Fibroblast of skin of right quadriceps (primary cell): ENCODE measurements at places on chromosomes 5 and 9.

GRCh38 chr5:177426566-177427210 is at the start of gene GRK6:
TSS of gene GRK6 (plus strand) at chr5:177426676. CDS start at chr5:177426846, 170 bp downstream.
- DNase-seq: no peak

DNA sequence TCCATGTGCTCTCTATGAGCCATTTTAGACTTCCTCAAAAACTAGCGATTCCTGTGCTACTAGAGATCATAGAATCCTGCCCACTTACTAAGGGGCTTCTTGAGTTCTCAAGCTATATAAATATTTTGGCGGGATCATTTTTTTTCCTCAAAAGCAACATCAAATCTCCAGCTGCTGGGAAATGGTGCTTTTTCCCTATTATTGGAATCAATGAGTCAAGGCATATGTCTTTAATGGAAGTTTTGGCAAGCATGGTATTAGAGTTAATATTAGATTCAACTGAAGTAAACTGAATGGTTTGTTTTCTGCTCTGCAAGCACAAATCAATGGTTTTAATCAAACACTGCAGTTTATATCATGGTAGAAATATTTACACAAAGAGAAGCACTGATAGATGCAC is 369.9 kb upstream of the PTGER4 start:
- DNase-seq: no peak

GRCh38 chr9:6681957-6682501 is 36.5 kb upstream of the GLDC start:
- no peak for DNase-seq

DNA sequence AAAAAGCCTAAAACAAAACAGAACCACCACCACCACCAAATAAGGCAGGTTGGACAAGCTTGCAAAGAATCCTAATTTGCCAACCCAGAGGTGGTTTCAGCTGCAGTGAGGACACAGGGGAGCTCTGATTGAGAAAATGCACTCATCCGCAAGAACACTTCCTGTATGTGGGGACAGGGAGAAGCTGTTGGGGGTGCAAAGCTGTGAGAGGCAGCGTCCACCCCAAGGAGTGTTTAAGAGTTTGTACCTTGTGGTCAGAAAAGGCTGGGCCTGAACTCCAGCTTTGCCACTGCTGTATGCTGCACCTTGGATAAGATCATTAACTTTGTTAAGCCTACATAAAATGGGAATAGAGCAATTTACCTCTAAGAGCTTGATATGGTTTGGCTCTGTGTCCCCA is 511.7 kb downstream of the BNC2 start:
- no peak for DNase-seq

DNA sequence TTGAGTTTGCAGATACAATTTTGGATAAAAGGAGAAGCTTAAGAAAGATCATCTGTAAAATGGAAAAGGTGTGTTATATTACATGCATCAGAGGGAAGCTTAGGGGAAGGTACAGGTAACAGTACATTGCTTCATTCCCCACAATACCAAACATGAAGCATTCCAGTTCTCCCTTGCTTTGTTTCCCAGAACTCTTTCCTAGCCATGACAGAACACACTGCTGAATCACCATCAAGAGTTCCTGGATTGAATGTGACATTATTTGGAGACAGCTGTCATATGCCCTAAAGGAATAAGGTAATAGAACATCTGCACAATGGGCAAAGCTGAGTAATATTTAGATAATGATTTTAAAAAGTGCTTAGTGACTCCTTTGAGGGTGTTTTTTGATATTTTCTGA is 303.5 kb upstream of the ST8SIA4 start:
- DNase-seq: no peak

GRCh38 chr5:169584998-169585451 is 1.5 kb downstream of the SPDL1 start:
- DNase-seq: peak; percentile 13

DNA sequence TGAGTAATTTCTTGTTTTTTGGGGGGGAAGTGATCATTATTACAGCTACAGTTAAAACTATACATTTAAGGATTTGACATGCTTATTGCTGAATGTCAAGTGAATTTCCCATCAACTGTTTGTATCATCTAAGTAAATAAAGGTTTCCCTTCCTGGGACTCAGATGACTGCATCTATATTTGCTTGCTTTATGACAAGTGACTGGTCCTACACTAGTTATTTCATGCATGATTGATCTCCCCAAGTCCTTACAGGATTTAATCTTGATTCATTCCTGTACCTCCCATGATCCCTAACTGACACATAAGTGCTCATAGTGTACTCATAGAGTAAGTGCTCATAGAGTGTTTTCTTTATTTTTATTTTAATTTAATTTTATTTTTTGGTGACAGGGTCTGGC is 2.8 kb downstream of the TXNDC8 start:
- no peak for DNase-seq

GRCh38 chr5:118270526-118270925 is 717.8 kb downstream of the DTWD2 start:
- DNase-seq: no peak

DNA sequence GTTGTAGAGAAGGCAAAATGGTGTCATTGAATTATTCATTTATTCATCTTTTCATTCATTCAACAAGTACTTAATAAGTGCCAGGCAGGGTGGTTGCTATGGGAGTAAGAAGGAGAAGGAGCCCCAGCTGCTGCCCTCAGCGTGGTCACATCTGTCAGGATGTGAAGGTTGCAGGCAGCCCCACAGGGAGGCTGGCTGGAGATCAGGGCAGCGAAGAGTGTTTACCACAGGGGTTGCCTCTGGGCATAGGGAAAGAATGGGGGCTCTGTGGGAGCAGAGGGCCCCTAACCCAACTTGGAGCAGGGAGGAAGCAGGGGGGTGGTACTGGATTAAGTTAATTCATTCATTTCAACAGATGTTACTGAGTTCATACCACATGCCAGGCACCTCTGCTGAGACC is 6.0 kb downstream of the PCDH12 start:
- no peak for DNase-seq

DNA sequence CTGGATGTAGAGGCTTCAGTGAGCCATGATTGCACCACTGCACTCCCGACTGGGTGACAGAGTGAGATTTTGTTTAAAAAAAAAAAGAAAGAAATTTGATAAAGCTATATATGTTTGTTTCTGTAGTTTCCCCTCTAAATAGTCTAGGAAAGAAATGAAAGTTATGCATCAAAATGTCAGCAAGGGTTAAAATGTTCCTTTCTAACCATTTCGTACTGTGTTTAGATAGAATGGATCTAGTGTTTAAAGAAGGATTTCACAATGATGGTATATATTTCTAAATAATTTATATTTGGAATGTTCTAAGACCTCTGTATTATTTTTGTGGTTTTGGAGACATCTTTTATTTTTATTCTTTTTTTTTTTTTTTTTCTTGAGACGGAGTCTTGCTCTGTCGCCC is 22.7 kb downstream of the TEK start:
- no peak for DNase-seq

- DNase-seq: no peak
Measured at GRCh38 chr9:95727947-95728520, 147.5 kb upstream of the ERCC6L2 start.

GRCh38 chr9:69824499-69825252 is 4.1 kb downstream of the CFAP95 start:
- no peak for DNase-seq

DNA sequence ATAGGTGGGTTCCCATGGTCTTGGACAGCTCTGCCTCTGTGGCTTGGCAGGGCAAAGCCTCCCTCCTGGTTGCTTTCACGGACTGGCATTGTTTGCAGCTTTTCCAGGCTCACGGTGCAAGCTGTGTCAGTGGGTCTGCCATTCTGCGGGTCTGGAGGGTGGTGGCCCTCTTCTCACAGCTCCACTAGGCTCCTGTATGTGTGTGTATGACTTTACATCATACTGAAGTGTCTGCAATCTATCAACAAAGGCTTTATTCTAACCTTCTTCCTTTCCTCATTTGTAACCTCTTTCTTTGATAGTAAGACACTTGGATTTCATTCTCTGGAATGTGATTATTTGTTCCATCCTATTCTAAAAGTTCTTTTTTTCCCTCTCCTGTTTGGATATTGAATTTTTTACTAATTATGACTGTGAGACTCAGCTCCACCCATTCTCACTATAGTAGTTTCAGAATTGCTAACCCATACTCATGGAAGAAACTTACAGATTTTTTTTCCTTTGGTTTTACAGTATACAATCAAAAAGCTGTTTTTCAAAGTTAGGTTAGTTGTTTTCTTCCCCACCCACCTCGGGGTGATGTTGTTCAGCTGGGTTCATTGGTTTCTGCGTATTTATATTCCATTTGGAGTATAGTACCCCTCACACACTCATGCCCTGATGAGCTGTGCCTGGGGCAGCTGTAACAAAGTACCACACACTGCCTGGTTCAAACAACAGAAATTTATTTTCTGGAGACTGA is 144.6 kb upstream of the OTULINL start:
- no peak for DNase-seq

DNA sequence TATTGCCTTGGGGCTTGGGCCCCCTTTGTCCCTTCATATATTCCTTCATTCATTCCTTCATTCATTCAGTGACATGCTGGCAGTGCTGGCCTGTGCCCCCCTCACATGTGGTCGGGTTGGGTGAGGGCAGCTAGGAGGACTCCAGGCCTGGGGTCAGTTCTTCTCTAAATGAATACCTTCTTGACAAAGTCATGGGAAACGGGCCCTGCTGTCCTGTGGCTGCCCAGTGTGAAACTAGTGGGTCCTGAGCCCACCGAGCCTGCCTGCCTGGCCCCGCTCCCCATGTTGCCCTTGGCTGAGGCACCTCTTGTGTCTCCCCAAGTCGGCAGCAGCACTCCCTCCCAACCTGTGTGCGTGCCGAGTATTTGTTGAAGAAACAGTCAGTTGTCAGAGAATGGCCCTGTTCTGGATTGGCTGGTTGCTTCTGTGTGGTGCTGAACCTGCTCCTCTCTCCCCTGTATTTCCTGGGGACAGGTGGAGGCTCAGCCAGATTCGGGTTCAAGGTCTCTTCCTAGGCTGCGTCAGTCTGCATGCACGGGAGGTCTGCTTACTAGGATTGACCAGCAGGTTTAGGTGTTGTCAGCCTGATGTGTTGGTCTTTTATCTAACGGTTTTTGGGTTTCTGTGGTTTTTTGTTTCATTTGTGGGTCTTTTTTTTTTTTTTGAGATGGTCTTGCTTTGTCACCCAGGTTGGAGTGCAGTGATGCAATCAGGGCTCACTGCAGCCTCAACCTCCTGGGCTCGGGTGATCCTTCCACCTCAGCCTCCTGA is 3.0 kb upstream of the CEL start:
- no peak for DNase-seq

DNA sequence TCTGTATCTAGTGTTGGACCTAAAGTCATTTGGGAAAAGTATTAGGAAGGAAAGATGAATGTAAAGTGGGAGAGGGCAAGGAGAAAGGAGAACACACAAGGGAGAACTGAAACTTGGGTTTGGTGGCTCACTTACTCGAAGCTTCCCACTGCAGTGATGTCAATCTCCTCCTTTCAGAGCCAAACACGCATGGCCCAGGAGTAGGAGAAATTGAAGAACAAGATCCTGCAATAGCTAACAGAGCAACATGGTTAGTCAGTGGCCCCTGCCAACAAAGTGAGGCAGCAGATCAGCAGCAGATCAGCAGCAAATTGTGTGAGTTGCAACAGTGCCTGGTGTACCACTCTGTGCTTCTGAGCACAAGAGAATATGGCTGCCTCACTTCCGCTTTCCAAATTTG is 366.4 kb downstream of the PSAT1 start:
- DNase-seq: no peak

GRCh38 chr9:135278586-135278985 is 191.1 kb downstream of the OLFM1 start:
- no peak for DNase-seq

DNA sequence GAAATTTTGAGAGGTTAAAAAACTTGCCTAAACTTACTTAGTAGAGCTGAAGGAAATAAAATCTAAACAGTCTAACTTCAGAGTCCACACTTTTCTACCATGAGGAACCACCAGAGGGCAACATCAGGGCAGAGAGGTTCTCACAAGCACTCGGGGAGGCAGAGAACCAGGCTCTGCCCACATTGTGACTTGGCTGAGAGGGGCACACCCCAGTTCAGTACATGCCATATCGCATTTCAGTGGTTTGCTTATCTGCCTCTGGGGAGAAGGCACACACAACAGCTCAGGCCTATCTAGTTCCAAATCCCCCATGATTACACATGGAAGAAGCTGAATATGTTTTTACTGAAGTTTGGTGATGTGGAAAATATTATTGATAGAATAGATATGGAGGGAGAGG is 49.2 kb downstream of the EQTN start:
- DNase-seq: peak; percentile 34

- DNase-seq: no peak
Measured at GRCh38 chr5:141784529-141784928, 93.7 kb downstream of the PCDH1 start.

DNA sequence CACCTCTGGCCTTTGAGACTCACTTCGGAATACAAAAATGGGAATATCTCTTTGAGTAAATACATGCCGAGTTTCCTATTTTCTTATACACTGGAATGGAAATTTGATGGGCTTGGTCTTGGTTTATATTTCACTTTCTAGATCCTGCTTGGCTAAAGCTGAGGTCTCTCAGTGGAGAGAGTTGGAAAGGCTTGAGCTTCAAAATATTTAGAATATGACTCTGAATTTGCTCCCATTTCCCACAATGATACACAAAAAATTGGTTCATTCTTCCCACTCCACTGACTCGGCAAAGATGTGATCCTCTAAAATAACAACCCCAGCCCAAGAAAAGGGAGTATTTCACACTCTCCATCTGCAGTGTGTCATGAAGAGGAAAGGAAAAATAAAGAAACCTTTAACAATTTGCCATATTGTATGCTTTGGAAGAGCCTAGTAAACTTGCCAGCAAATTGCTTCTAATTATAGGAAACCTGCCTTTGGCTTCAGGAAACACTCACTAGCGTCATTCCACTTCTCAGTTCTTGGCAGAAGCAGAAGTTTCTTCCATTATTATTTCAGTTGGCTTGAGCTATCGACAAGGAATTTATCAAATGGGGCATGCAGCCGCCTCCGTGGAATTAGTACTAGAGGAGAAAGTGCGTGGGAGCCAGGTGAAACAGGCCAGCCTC is 302.9 kb downstream of the NSG2 start:
- no peak for DNase-seq

- DNase-seq: no peak
Measured at GRCh38 chr9:134191455-134192209, 27.3 kb upstream of the RNU6ATAC start.

GRCh38 chr5:14503681-14504331 is 77.8 kb upstream of the OTULINL start:
- no peak for DNase-seq

DNA sequence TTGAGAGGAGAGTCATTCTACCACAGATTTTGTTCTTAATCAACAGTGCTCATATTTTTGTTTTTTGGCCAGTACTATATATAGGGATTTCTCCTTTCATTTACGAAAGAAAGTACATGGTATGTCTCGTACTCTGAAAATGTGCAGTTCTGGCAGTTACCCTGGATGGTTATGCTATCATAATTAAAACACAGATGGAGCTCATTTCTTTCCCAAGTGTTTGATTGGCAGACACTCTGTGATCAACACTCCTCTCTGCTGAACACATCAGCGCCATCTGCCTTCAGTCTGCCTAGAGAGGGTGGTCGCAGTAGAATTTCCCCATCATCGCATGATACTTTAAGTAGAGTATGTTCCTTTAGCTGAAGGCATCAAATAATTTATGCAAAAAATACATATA is 64.5 kb downstream of the PAM start:
- DNase-seq: peak; percentile 46
